ENCODE measurements at places on chromosomes 13 and 19. TPM values are rescaled to one million over a fixed set of nuclear protein-coding genes. Genes with fewer than 3 reads are reported as not detected.

The TMPRSS9 gene
- 0.88 TPM for polyA plus RNA-seq

The KLF16 gene
- polyA plus RNA-seq, result 13.8 TPM

The SLAIN1 gene
- polyA plus RNA-seq, result 19.1 TPM

The ANO8 gene
- 10.1 TPM for polyA plus RNA-seq

The PROZ gene
- polyA plus RNA-seq, result 2.0 TPM

The C19orf25 gene
- 36.1 TPM for polyA plus RNA-seq

The TUBA3C gene
- not detected for polyA plus RNA-seq

GRCh38 chr19:53908935-53909415 is at the start of gene CACNG7:
CACNG7 (plus strand) TSS chr19:53909278; CDS start chr19:53912832, 3,554 bp downstream.
- no peak for DNase-seq

DNA sequence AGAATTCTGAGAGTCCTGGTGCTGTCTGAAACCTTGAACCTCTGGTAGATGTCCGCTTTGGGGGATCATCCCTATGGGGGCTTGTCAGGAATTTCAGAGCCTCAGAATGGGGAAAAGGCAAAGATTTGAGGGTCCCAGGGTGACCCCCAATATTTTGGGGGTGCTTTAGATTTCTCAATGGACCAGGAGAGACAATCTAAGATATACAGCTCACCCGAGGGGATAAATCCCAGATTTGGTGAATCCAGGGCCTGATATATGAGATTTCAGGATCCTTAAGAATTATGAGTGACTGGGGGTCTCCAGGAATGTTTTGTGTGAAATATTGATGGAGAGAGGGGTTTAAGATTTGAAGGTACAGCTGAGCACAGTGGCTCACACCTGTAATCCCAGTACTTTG is 3.3 kb downstream of the CAPN12 start:
- no peak for DNase-seq

- DNase-seq, result no peak
Observed at GRCh38 chr13:109235901-109236300, 550.5 kb downstream of the IRS2 start.

DNA sequence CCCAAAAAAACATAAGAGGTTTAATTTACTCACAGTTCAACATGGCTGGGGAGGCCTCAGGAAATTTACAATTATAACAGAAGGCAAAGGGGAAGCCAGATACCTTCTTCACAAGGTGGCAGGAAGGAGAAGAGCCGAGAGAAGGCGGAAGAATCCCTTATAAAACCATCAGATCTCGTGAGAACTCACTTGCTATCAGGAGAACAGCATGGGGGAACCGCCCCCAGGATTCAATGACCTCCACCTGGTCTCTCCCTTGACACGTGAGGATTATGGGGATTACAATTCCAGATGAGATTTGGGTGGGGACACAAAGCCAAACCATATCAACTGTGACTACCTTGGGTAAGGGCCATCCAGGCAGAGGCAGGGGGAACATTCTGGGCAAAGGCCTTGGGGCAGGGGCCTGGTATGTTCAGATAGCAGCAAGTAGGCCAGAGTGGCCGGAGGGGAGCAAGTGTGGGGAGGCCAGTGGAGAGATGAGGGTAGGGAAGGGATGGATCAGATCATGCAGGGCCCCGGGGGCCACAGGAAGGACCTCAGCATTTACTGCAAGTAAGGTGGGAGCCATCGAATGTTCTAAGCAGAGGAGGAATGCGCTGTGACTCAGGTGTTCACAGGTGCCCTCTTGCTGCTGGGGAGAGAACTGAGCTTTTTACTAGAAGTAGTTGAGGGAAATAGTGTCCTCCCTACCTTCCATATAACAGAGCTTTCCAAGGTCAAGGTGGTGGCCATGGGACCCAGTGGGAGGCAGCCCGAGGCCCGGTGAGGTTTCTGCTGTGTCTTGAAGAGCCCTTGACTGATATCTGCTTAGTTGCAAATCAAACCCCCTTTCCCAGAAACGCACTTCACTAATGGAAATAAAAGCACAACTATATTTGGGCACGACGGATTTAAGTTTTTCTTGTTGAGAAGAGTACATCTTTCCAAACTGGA is 18.0 kb downstream of the RAB3D start:
- DNase-seq, result no peak

DNA sequence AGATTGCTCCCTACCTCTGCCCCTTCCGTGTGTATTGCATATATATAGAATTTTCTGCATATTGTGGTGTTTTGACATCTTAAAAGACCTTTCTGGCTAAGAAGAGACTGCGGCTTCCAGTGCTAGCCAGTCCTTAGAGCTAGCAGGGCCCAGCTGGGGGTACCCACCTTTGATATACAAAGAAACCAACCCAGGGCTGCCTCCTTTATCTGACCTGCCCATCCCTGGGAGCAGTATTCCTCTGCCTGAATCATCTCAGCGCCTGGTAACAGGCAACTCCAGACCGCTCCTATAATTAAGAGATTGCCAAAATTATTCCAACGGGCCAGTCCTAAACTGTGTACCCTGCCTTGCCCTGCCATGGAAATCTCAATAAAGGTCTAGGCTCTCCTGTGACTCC is 186.3 kb upstream of the RNF113B start:
- no peak for DNase-seq

DNA sequence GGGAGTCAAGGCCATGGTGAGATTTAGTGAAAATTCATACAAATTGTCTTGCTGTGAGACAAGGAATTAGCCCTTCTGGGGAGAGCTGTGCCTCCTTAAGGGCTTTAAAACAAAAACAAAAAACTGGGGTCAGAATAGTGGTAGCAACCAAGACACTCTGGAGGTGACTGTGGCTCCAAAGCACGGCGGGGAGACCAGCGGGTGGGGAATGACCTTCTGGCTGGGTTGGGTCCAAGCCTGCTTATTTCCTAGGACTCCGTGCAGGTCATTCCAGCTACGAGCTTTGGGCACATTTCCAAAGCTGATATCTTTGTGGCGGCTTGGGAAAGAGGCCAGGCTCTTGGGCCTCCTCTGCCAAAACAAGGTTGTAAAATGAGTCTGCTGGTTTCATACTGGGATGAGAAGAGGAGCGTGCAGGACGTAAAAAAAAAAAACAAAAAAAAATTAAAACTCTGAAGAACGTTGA is 348.3 kb downstream of the UQCRFS1 start:
- DNase-seq, result no peak

DNA sequence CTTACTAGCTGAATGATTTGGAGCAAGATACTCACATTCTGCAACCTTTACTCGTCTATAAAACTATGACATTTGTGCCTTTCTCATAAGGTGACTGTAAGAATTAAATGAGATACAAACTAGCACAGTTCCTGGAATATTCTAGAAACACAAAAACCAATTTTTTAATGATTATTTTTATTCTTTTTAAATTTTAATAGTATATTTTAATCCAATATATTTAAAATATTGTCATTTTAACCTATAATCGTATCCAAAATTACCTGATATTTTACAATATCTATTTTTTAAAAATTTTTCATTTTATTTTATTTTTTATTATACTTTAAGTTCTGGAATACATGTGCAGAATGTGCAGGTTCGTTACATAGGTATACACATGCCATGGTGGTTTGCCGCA is 238.1 kb downstream of the OLFM4 start:
- no peak for DNase-seq

- no peak for DNase-seq
Observed at GRCh38 chr19:42850981-42851717, 28.4 kb downstream of the PSG1 start.

GRCh38 chr13:104487006-104487405 is 1420.8 kb upstream of the SLC10A2 start:
- no peak for DNase-seq

DNA sequence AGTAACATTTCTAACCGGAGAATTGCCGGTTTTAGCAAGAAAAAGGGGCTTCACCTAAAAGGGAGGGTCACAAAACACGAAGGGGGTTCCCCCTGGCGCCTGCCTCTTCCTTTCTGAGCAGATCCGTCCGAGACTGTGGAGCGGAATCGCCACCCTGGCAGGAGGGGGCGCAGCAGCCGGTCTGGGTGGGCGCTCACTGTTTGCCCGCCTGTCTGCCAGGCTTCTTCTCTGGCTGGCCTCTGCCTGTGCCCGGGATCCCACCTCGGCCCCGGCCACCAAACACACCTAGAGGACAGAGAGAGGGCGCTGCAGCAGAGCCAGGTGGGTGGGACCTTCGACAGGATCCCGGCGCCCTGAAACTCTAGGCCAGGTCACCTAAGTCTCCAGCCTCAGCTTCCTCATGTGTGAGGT is 15.6 kb downstream of the LSM4 start:
- no peak for DNase-seq

DNA sequence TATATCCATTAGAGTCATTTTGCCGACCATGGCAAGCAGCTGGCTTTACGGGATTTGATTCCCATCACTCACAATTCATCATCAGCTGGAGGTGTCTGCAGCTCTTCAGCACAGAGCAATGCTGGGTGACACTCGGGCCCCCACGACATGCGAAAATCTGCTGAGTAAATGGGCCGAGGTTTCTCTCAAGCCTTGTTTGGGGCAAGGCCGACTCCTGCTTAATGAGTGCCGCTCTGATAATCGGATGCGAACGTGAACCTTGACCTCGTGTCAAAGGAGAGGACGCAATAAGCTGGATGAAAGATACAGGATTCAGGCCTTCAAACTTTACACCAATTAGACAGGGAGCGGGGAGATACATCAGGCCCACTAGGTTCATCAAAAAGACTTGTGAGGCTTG is 65.2 kb downstream of the GGACT start:
- no peak for DNase-seq

GRCh38 chr13:96112936-96113335 is 23.0 kb downstream of the HS6ST3 start:
- no peak for DNase-seq

- DNase-seq, result no peak
Observed at GRCh38 chr19:5091684-5092480, 123.0 kb downstream of the KDM4B start.

DNA sequence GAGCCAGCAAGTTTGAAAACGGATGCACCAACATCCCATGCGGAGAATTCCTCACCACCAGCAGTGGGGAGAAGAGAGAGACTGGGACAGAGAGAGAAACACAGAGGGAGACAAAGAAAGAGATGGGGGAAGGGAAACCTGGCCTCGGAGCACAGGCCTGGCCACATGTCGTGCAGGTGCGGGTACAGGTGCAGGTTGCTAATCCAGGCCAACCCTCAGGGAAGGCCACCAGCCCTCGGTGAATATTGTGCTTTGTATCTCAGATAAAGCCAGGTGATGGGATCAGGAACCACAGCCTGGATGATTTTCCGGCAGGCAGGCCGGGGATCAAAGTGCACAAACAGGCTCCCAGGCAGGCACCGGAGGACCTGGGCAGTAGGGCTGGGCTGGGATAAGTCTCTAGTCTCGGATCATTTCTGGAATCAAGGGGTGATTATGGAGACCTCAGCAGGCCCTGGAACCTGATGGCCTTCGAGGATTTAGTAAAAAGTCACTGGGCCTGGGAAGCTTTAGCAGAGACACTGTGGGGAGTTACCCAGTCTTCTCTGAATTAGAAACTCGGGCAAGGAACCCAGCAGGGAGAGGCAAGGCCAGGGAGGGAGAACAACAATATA is 3.7 kb downstream of the GAS6 start:
- DNase-seq, result no peak

DNA sequence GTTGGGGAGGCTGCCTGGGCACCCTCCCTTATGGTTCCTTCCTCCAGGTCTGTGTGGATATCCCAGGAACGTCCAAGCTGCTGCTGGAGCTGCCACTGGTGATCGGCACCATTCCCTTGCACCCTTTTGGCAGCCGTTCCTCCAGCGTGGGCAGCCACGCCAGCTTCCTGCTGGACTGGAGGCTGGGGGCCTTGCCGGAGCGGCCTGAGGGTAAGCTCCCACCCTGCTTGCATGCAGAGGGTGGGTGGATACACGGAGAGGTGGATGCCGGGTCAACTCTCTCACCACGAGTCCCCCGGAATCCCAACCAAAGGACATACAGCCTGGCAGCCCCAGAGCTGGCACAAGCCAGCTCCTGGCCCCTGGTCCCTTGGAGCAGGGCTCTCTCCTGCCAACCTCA is 2.2 kb downstream of the ARRDC2 start:
- DNase-seq, result no peak

DNA sequence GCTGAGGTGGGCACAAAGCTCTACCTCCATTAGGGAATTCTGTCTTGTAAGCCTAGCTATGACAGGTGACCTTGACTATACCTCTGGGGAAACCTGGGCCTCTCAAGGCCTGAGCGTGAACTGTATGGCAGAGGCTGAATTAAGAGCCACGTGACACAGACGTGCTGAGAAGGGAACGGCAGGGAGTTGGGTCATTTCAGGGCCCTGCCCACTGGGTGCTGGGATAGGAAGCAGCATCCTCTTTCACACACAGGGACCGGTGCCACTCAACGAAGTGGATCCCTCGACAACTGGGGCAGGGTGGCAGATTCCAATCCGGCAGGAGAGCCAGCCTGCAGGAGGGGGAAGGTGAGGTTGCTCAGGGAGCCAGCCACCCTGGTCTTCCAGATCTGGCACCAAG is 9.2 kb downstream of the ASF1B start:
- DNase-seq, result no peak

DNA sequence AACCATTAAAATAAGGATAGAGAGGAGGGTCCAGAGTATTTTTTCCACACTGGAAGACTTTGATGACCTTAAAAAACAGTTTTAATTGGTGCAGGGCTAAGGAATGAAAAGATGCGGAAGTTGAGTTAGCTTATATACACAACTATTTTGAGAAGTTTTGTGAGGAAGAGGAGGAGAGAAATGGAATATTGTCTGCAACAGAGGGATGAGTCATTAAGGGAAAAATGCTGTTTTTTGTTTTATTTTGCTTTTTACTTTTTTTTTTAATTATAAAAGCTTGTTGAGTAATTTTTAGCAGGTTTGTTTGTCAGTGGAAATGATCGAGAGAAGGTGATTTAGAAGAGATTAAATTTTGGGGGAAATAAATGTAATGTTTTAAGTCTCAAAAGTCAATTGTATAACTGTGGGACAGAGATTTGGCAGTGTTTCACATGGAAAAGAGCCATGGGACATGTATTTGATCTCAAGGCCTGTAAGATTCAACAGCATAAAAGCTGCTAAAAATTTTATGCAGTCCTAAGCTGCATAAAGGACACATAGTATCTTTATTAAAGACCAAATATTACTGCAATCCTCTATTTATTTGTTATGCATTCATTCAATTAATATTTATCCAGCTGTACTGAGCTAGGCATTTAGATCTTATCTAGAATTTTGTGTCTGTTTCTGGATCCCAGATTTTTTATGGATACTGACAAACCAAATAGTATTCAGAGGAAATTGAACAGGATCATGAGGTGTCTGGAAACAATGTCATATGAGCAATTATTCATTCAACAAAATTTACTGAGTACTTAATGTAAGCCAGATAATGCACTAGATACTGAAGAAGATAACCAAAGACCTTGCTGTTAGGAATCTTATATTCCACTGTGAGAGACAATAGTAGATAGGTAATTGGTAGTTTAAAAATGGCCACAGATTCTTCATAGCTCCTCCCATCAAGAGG is 72.7 kb downstream of the DNAJC15 start:
- no peak for DNase-seq

Data from left renal cortex interstitium (tissue), 4 donors.